ENCODE measurements at places on chromosomes 13 and 19.
A peak's percentile ranks its signal among the peaks of the same experiment; 100 is the strongest.

- DNase-seq, result peak; percentile 91
Measured at GRCh38 chr13:39527961-39528660, 74.9 kb downstream of the LHFPL6 start.

GRCh38 chr19:46944918-46945628 lies 74.6 kb upstream of the NPAS1 start:
- peak; percentile 79 for DNase-seq

DNA sequence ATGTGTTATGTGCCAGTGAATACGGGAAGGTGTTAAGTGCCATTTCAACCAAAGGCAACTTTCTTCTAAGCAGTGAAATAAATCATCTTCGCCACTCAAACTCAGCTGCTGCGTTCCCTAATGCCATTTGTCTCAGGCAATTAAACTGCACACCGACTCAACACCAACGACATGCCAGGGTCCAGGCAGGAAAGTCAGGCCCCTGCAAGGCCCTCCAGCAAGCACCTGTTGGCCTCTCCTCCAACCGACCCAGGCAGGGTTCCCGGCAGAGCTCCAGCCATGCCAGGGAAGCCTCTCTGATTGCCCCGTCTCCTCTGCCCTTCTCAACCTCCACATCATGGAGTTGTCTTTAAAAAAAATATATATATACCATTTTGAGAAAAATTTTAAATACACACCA lies 21.8 kb downstream of the SAFB2 start:
- DNase-seq, result no peak

GRCh38 chr13:60733933-60734332 lies 336.9 kb downstream of the TDRD3 start:
- DNase-seq, result no peak

DNA sequence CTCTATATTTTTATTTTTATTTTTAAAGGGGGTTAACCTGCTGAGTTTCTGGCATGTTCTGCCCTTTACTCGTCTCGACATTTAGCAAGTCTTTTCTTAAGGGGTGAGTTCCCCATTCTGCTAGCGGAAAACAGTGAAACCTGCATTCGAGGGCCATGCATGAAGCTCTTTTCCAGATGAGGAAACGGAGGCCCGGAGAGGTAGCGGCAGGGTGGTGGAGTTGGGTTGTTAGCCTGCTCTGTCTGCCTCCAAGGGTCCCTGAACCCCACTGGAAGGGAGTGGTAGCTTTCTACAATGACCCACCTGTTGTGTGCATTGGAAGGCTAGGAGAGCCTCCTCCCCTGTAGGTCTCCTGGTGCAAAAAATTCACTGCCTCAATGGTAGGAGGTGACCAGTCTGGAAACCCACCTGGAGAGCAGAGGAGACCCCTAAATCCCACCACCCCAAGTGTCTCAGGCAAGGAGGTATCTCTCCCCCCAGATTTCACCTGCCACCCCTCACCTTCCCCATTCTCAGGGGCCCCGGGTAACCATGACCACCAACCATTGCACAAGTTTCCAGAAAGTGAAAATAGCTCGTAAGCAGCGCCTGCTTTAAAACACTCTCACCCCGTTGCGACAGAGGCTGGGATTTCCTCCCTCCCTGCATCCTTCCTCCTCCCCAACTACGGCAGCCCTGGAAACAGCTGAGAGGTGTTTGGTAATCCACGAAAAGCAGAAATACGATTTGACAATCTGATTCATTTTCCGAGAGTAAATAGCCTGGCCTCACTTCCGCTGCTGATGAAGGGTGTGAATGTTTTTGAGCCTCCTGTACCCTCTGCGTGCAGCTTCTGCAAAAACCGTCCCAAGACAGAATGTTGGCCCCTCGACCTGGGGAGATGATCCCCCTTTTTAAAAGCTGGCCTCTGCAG lies 3.5 kb downstream of the KLF2 start:
- peak; percentile 38 for DNase-seq

GRCh38 chr13:29100758-29101157 lies 280.6 kb downstream of the MTUS2 start:
- no peak for DNase-seq

DNA sequence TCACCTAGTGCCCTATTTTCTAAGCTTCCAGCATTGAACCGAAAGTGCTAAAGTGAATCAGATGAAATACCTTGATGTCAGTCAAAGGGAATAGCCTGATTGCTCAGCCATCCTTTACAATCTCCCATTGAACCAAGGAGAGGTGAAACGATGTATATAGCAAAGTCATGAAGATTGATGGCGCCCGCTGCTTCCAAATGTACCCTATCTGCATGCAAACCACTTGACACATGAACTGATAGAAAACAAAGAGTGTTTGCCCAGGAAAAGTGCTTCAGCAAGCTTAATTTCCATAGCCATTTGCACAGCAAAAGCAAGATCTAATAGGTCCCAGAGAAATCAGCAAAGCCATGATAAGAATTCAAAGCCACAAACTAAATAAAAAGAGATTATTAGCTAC lies 624.9 kb upstream of the PCDH9 start:
- no peak for DNase-seq

DNA sequence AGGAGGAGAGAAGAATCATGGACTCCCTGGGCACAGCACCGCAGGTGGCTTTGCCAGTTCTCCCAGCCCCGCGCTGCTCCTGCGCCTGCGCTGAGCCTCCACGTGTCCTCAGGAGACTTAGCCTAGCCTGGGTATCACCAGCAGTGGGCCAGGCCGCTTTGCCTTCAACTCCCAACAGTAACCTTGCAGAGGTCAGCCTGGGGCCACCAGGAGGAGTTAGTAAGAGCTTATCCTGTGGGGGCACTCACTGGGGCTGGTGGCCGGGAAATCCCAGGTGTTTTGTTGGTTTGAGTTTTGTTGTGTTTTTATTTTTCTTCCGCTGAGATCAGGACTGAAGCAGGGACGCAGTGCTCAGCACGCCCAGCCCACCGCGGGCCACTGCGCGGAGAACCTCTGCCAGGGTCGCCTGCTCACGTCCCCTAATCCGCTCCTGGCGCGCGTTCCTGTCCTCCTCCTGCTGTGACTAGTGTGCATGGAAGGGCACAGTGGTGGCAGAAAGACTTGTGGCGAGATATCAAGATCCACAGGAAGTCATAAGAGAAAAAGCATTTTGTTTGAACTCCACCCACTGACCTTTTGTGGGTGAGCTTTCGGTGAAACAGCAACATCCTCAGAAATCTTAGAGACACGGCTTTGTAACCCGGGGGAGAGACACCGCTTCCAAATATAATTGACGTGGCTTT lies 207.4 kb upstream of the RFC3 start:
- DNase-seq, result peak; percentile 47

GRCh38 chr13:66887088-66887487 lies 343.0 kb downstream of the PCDH9 start:
- peak; percentile 63 for DNase-seq

GRCh38 chr13:21326155-21327031 lies 132.7 kb downstream of the ZDHHC20 start:
- DNase-seq, result peak; percentile 35

- no peak for DNase-seq
Measured at GRCh38 chr13:104414771-104415170, 1348.6 kb upstream of the SLC10A2 start.

GRCh38 chr19:34355201-34355600 lies 9.8 kb upstream of the GPI start:
- DNase-seq, result no peak

DNA sequence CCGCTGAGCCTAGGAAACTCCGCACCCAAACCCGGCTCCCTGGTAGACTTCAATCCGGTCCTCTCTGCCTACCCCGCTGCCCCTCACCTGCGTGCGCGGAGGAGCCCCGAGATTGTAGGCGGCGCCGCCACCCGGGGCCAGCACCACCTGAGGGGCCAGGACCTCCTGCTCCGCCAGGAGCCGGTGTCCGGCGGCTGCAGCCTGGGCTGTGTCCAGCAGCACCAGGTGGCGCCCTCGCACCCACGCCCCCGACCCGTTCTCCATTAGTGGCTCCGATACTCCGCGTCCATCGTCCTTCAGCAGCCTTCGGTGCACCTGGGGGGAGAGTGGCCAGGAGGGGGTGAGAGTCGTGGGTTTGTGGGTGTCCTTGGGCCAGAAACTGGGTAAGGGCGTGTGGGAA lies 18.5 kb downstream of the MAN2B1 start:
- DNase-seq, result no peak

DNA sequence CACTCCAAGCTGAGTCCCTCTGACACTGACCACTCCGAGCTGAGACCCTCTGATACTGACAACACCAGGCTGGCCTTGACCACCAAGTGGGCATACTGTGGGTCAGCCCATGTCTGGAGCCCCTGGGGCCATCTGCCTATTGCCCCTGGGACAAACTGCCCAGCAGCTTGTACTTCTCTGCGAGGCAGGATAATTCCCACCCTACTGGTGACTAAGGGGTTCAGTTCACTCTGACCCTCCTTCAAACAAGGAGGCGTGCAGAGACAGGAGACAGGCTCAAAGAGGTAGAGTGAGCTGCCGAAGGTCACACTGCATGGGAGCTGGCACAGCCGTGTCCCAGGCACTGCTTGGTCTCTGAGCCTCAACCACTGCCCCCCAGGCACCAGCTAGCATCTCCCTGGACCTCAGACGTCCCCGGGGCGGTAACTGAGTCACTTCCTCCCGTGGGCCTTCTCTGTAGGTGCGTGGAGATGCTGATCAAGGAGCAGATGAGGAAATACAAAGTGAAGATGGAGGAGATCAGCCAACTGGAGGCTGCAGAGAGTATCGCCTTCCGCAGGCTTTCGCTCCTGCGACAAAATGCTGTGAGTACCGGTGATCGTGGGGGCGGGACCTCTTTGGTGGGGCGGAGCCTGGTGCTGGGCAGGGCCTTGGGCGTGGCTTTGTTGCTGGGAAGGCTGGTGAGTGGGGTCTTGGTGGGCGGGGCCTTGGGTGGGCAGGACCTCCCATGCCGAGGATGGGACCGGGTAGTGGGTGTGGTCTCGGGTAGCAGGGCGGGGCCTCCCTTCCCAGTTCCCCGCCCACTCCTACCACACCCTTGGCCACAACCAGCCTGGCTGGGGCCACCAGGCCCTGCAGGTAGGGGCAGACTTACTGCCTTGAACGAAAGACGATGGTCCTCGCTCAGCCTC lies 5.8 kb upstream of the USE1 start:
- DNase-seq, result peak; percentile 32

DNA sequence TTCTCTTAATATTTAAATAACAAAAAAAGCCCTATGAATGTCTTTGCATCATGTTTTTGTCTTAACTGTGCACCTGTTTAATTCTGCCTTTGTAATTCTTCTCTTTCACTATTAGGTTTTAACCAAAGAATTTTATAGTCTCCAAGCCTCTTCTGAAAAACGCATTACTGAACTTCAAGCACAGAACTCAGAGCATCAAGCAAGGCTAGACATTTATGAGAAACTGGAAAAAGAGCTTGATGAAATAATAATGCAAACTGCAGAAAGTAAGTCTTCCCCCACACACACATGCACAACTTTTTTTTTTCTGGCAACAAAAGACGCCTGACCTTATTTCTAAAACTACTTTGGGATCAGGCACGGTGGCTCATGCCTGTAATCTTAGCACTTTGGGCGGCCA lies 126.5 kb downstream of the PIBF1 start:
- no peak for DNase-seq

DNA sequence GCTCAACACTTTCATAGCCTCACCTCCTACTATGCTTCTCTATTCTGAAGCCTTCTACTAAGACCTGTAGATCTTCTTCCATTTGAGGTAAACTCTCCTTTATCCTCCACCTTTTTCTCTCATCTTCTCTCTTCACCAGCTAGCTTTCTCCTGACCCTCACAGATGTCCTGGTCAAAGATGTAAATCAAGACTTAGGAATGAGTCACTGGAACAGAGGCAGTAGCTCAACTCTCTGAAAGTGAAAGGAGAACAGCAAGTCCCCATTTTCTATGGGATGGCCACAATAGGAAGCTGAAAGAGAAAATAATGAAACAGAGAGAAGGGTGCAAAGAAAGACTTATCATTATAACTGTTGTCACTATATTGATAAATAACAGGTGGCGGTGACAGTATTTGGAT lies 86.1 kb upstream of the DOCK9 start:
- DNase-seq, result peak; percentile 45

DNA sequence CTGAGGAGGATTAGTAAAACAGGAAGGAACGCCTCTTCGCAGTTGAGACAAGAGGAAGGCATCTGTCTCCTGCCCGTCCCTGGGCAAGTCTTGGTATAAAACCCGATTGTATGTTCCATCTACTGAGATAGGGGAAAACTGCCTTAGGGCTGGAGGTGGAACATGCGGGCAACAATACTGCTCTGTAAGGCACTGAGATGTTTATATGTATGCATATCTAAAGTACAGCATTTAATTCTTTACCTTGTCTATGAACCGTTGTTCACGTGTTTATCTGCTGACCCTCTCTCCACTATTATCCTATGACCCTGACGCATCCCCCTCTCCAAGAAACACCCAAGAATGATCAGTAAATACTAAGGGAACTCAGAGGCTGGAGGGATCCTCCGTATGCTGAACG lies 722 bp upstream of the TIMM50 start:
- DNase-seq, result no peak

GRCh38 chr13:39016787-39017186 lies 21.1 kb downstream of the PROSER1 start:
- DNase-seq, result peak; percentile 36

DNA sequence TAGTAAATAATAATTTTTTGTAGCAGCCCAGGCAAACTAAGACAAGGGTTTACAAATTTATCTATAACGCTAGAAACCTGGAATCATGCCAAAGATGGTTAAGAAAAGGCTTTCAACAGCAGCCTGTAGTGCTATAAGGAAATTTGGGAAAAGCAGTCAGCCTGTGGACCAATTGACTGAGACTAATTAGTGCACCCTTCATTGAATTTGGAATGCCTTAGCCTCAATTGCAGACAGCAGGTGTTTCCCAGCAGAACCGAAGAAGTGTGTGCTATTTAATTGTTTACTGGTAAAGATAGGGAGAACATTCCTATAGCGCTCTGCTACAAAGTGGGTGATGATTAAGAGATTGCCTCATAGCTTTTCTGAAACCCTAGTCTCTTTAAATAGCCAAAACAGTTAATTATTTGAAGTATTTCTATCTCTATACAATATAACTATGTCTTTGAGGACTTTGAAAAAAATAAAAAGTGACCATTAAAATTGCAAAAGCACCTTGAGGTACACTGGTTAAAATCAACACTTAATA lies 1884.3 kb upstream of the PCDH20 start:
- DNase-seq, result no peak

GRCh38 chr13:93726173-93726957 lies 499.8 kb downstream of the GPC6 start:
- DNase-seq, result no peak

DNA sequence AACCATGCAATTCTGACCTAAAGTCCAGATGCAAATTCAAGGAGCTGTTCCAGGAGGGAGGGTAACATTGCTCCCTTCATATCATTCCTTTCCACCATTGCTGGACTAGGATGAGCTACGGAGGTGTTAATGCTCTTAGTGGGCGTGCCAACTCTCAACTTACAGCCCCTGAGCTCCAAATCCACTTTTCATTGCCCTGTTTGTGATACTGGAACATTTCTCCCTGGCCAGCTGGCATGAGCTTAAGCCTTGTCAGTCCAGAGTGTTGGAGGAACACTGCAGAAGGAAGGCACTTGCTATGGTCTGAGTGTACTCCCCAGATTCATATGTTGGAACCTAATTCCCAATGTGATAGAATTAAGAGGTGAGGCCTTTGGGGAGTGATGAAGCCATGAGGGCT lies 70.4 kb upstream of the FARP1 start:
- DNase-seq, result no peak

Data from astrocyte of the spinal cord (primary cell).